ENCODE measurements at places on chromosomes 5 and 9. TPM values are rescaled to one million over a fixed set of nuclear protein-coding genes. Genes with fewer than 3 reads are reported as not detected.

- H3K36me3 ChIP-seq: no peaks in the 10 kb centered on the region
- no peak overlapping the region for H3K27ac ChIP-seq
Measured at GRCh38 chr5:56522960-56523359, 289.8 kb upstream of the ANKRD55 start.

DNA sequence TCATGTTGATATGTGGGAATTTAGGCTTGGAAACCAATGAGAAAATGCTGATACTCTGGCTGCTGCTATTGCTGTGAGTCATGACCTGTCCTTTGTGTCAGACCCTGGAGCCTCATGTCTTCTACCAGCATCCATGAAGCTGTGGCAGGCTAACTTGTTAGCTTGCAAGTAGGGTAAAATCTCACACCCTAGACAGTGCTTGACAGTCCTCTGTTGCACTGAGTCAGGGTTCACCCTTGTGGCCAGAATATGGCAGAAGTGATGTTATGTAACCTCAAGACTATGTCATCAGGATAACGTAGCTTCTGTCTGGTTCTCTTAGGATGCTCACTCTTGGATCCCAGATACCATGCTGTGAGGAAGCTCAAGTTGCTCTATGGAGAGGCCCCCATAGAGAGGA is 110.8 kb downstream of the LHX2 start:
- no peak overlapping the region for H3K4me3 ChIP-seq
- no peaks in the 10 kb centered on the region for H3K36me3 ChIP-seq
- no peak for DNase-seq
- H3K27ac ChIP-seq: no peak overlapping the region

DNA sequence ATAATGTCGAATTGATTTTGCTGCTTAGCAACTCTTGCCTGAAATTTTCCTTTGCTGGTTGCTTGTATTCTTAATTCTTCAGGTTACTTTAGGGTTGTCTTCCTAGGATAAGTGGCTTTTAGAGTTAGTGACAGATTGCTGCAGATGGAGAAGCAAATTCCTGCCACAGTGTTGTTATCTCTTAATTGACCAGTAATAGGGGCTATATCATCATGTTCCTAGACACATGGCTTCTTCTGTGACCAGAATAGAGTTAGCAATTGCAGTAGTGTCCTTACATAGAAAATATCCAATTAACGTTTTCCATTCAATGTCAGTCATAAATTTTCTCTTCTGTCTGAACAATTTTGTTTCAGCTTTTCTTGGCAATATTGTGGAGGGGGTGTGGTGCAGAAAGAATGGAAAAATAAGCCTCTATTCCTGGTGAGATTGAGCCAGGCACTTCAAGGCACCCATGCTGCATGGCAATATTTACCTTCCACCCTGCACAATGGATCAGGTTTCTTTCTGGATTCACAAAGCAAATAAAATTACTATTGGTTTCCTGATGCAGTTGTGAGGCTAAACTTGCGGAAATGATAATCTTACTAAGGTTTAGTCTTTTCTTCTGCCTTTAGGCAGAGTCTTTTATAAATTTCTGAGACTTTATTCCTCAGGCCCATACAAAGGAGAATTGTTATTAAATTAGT is 1481.5 kb downstream of the EFNA5 start:
- no peak for DNase-seq
- no peak overlapping the region for H3K4me3 ChIP-seq
- no peaks in the 10 kb centered on the region for H3K36me3 ChIP-seq
- H3K27ac ChIP-seq: no peak overlapping the region
- no peaks in the 10 kb centered on the region for H3K4me1 ChIP-seq

GRCh38 chr9:93431539-93432105 is 19.9 kb upstream of the FAM120A start:
- H3K4me1 ChIP-seq: no peaks in the 10 kb centered on the region
- H3K27me3 ChIP-seq: no peaks in the 10 kb centered on the region
- DNase-seq: no peak
- no peak overlapping the region for H3K27ac ChIP-seq

GRCh38 chr5:51983161-51983560 is 599.9 kb downstream of the ISL1 start:
- no peaks in the 10 kb centered on the region for H3K4me1 ChIP-seq
- no peak overlapping the region for H3K4me3 ChIP-seq
- H3K27ac ChIP-seq: no peak overlapping the region

Gene TMOD1
- 7.1 TPM for total RNA-seq

Gene SEMA6A
- 101 TPM for total RNA-seq

- H3K36me3 ChIP-seq: no peaks in the 10 kb centered on the region
- no peak for DNase-seq
- no peak overlapping the region for H3K4me3 ChIP-seq
- H3K27me3 ChIP-seq: no peaks in the 10 kb centered on the region
- no peaks in the 10 kb centered on the region for H3K4me1 ChIP-seq
Measured at GRCh38 chr5:84403773-84404172, 19.1 kb upstream of the EDIL3 start.

DNA sequence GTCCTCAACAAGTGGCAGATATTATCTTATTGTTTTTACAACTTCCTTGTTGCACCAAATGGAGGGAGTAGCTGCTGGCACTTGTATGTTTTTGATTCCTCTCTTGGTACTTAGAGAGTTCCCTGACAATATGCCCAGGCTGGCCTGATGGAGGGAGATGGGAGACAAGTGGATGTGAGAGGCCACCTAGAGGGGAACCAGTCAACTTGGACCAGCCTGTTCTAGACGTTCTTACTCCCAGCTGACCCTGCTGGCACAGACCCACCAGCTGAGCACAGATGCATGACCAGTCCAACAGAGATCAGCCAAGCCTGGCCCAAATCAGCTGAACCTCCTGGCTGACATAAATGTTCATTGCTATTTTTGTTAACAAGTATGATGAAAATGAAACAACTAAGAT is 60.9 kb upstream of the GDNF start:
- H3K27ac ChIP-seq: no peak overlapping the region
- DNase-seq: peak; percentile 65
- no peak overlapping the region for H3K4me3 ChIP-seq
- no peaks in the 10 kb centered on the region for H3K36me3 ChIP-seq
- no peaks in the 10 kb centered on the region for H3K27me3 ChIP-seq
- H3K4me1 ChIP-seq: no peaks in the 10 kb centered on the region

DNA sequence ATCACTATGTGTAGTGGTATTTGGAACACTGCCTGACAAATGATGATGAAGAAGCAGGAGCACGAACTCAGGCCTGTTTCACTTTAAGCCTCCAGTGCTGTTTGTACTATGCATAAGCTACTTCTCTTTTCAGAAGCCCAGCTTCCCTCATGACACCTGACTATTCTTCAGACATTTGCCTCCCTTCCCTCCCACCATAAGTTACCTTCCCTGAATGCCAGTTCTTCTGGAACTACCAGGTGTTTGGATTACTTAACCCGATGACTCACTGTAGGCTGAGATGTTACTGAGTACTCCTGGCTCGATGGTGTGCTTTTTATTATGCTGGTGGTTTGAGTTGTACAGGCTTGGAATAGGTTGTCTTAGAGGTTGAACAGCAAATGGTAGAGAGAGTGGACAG is 180.0 kb downstream of the SPATA31D1 start:
- no peaks in the 10 kb centered on the region for H3K36me3 ChIP-seq
- DNase-seq: no peak
- H3K27ac ChIP-seq: no peak overlapping the region
- H3K27me3 ChIP-seq: no peaks in the 10 kb centered on the region

DNA sequence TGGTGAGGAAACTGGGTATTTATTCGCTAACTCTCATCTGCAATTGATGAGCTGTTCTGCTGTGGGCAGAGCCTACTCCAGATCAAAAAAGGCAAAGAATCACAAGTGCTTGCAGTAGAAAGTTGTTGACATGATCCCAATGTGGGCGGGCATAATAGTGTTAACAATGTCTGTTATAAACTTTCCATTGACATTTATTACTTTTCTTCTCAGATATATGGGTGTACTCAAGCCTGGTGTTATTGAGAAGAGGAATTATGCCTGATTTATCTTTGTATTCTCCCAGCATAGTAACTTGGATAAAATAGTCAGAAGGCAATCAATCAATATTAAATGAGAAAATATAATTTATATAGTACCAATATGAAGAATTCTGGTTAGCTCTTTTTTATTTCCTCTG is 47.8 kb downstream of the ZNF474 start:
- H3K36me3 ChIP-seq: no peaks in the 10 kb centered on the region
- no peak overlapping the region for H3K4me3 ChIP-seq
- no peaks in the 10 kb centered on the region for H3K27me3 ChIP-seq

DNA sequence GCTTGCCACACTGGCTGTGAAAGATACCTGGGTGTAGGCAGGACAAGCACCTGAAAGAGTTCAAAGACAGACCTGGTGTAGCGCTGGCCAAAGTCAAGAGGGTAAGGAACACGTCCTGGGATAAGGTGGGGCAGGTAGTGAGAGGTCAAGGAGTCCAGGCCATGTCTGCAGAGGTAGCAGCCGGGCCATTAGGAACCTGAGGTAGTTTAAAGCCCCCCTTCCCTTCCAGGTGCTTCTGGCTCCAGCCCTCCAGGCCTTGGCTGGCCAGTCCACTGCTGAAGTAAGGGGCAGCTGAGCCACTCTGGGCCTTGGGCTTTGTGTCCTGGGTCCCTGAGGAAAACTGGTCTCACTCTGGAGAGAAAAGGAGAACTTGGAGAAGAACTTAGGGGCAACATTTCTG is 13.9 kb upstream of the NR5A1 start:
- no peaks in the 10 kb centered on the region for H3K4me1 ChIP-seq
- DNase-seq: no peak
- no peak overlapping the region for H3K4me3 ChIP-seq
- H3K27me3 ChIP-seq: no peaks in the 10 kb centered on the region

Gene ADAMTS6
- total RNA-seq: 2.8 TPM

Measured in endodermal cell (in vitro differentiated cells).